Thymus (tissue), 14 donors: ENCODE measurements at places on chromosomes 5 and 9.

DNA sequence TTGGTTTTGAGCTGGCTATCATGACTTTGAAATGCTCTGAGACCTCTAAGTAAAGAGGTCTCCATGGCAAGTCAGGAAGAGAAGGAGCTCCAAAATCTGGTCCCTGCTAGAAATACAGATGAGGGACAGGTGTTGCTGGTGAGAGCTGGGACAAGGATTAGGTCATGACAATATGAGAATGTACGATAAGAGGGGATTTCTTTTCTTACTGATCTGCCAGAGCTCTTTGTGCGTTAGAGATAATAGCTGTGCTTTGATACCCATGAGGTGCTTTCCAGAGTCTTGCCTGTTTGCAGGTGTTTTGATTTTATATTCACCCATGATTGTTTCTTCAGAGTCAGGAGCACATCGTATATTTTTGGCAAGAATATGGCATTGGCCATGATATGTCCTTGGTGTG is 56.5 kb downstream of the ANKRD33B start:
- DNase-seq = no peak

GRCh38 chr5:42719034-42719433 is 37.6 kb upstream of the CCDC152 start:
- no peak for DNase-seq

DNA sequence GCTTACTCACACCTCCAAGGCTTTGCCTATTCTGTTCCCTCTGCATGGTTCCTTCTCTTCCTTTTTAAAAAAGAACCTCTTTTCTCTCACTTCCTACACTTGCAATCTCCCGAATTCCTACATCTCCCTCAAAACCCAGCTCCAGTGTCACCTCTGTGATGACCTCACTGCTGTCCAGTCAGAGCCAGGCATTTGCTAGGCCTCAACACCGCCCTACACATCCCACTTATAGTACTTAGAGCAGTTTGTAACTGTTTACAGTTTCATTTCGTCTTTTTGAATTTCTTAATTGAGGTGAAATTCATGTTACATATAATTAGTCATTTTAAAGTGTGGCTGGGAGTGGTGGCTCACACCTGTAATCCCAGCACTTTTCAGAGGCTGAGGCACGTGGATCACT is 30.8 kb downstream of the CD14 start:
- no peak for DNase-seq

- no peak for DNase-seq
Observed at GRCh38 chr5:14102666-14103065, 40.5 kb upstream of the TRIO start.

DNA sequence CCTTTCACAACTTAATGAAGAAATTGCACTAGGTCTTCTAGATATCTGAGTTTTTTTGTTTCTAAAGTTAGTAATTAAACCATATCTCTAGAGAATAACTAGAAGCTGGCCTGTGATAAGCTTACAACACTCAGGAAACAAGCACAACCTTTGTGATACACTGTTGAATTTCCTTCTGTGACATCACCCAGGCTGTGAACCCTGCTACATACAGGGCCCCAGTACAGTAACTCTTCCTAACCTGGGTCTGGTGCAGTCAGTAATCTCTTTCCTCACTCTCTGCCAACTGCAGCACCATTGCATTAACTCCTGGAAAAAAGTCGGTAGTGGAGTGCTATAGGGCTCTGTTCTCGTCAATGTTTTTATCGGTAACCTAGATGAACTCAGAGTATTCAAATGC is 10.6 kb upstream of the IGFBPL1 start:
- no peak for DNase-seq

DNA sequence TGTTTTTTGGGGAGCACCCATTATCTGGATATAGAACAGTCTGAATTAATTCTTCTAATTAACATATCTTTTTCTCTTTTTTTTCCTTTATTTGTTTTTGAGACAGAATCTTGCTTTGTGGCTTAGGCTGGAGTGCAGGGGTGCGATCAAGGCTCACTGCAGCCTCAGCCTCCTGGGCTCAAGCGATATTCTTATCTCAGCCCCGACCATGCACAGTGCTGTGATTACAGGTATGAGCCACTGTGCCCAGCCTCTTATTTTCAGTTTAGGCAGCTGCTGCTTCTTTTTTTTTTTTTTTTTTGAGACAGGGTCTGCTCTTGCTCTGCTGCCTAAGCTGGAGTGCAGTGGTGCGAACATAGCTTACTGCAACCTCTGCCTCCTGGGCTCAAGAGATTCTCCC is 20.2 kb downstream of the UBE2R2 start:
- DNase-seq = no peak

DNA sequence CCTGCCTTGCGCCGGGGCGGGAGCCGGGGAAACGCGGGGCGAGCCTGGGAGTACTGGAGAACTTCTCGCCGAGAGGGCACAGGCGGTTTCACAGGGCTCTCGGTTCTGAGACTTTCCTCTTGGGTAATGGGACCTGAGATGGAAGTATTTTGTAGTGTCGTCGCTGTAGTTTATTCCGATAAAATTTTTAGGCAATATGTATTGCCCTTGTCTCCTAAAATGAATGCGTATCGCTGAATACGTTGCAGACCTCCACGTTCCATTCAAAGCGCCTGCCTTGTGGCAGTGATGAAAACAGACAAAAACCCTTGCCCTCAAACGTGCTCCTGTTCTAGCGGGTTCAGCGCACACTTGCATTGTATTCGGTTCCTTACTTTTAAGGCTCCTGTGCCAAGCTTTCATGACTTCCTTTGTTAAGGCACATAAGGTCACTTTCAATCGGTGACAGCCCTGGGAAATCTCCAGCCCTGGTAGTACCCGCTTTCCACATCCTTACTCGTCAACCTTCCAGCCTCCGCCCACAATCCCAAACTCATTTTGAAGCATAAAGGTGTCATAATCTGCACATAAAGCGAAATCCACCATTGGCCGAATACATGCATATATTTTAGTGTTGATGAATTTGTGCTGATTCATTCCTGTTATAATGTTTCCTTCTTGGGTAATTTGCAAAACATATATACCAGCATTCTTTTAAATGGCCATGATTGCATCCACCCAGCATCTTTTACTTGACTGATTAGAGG is 694 bp downstream of the RMI1 start:
- DNase-seq = peak; percentile 28

GRCh38 chr9:75088646-75089372 is 495 bp downstream of the OSTF1 start:
- DNase-seq = peak; percentile 10
